ENCODE measurements at places on chromosomes 12 and 14. TPM values are rescaled to one million over a fixed set of nuclear protein-coding genes. Genes with fewer than 3 reads are reported as not detected.

DNA sequence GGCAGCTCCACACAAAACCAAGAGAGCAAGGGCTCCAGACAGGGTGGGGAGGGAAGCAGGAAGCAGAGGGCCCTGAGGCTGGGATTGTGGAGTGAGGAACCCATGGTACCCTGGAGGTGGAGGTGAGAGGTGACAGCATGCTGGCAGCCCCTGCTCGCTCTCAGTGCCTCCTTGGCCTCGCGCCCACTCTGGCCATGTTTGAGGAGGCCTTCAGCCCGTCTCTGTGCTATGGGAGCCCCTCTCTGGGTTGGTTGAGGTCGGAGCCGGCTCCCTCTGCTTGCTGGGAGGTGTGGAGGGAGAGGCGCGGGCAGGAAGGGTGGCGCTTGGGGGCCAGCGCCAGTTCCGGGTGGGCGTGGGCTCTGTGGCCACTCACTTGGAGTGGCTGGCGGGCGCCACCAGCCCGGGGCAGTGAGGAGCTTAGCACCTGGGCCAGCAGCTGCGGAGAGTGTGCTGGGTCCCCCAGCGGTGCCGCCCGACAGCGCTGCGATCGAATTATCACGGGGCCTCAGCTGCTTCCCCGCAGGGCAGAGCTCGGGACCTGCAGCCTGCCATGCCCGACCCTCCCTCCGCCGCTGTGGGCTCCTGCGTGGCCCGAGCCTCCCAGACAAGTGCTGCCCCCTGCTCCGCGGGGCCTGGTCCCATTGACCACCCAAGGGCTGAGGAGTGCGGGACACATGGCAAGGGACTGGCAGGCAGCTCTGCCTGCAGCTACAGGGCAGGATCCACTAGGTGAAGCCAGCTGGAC lies 196.0 kb downstream of the DACT1 start:
- DNase-seq, result no peak
- no peak overlapping the region for H3K27ac ChIP-seq
- peaks cover 6% of the 10 kb centered on the region for H3K4me1 ChIP-seq
- no peaks in the 10 kb centered on the region for H3K36me3 ChIP-seq

- H3K36me3 ChIP-seq, result no peaks in the 10 kb centered on the region
- H3K27ac ChIP-seq, result no peak overlapping the region
These were observed 12.7 kb upstream of the TBX3 start for GRCh38 chr12:114696443-114697242.

GRCh38 chr12:3185260-3185870 lies 108.2 kb downstream of the TSPAN9 start:
- H3K36me3 ChIP-seq, result no peaks in the 10 kb centered on the region
- H3K27ac ChIP-seq, result peak overlapping the region; percentile 53
- peaks cover 15% of the 10 kb centered on the region for H3K4me1 ChIP-seq

GRCh38 chr14:102096569-102097188 lies 9.8 kb upstream of the HSP90AA1 start:
- H3K4me3 ChIP-seq, result no peak overlapping the region
- H3K27ac ChIP-seq, result no peak overlapping the region
- peak; percentile 93 for DNase-seq
- peaks cover 10% of the 10 kb centered on the region for H3K4me1 ChIP-seq
- H3K36me3 ChIP-seq, result no peaks in the 10 kb centered on the region

GRCh38 chr12:112971248-112971647 lies 7.1 kb upstream of the OAS2 start:
- no peak overlapping the region for H3K27ac ChIP-seq
- H3K36me3 ChIP-seq, result no peaks in the 10 kb centered on the region
- no peak for DNase-seq
- H3K27me3 ChIP-seq, result peaks cover 5% of the 10 kb centered on the region

- no peak overlapping the region for H3K4me3 ChIP-seq
- no peaks in the 10 kb centered on the region for H3K27me3 ChIP-seq
- peaks cover 31% of the 10 kb centered on the region for H3K36me3 ChIP-seq
- no peak overlapping the region for H3K27ac ChIP-seq
These were observed 1.0 kb upstream of the GPX2 start for GRCh38 chr14:64943556-64943955.

DNA sequence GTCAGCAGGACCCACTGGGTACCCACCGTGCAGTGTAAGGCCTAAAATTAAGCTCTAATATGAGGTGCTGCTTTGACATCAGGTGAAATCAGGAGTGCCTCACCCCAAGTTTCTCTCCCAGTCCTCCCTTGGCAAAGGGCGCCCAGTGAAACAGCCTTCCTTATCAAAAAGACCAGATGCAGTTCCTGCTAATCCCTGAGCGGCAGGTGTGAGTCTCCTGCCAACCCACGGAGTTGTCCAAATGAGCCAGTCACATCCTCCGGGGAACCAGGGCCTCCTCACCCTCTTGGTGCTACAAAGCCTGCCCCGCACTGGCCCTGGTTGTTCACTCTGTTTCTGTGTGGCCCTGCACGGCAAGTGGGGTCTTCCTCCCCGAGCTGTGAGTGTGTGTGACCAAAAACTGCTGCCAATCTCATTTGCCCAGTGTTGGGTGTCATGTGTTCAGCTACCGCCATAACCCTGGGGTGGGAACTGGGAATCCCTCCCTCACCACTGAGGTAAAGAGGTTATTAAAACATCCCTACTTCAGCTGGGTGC lies 20.2 kb upstream of the P2RX4 start:
- H3K36me3 ChIP-seq, result no peaks in the 10 kb centered on the region
- H3K4me3 ChIP-seq, result no peak overlapping the region
- no peak for DNase-seq
- no peak overlapping the region for H3K27ac ChIP-seq
- H3K27me3 ChIP-seq, result peaks cover 2% of the 10 kb centered on the region

DNA sequence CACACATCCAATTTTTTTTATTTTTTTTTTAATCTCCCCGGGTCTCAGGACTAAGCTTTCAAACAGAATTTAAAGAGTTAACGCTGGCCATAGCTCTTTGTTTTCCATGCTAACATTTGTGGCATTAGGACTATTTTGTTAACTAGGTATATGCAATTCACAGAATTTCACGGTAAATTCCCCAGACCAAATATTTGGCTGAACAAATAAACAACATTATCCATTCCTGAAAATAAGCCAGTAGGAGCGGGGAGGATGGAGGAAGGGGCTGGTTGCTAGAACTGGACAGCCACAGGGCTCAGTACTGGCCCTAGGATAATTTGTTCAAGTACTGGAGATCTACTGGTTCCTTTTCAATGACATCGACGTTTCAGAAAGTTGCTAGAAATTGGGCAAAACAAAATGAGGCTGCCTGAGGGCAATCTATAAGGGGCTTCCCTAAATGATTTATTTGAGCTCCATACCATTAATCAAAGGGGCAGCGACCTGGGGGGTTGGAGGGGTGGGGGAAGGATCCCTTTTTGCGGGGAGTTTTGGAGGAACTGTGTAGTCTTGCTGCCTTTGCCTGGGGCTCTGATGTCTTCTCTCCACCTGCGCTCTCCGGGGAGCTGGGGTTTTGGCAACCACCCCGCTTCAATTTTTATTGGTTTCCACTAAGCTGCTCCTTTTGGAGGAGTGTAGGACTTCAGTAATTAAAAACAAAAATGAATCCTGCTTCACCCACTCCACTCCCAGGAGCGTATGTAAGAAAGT lies 9.0 kb downstream of the BMP4 start:
- H3K4me3 ChIP-seq, result no peak overlapping the region
- no peaks in the 10 kb centered on the region for H3K27me3 ChIP-seq
- H3K36me3 ChIP-seq, result no peaks in the 10 kb centered on the region
- DNase-seq, result no peak

DNA sequence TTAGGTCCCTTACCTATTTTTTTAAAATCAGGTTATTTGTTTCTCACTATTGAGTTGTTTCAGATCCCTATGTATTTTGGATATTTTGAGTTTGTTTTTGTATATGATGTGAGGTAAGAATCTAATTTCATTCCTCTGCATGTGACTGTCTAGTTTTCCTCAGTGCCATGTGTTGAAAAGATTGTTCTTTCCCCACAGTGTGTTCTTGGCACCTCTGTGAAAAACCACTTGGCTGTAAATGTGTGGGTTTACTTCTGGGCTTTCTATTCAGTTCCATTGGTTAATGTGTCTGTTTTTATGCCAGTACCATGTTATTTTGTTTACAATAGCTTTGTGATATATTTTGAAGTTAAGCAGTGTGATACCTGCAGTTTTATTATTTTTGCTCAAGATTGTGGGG lies 1516.4 kb downstream of the AACS start:
- no peak overlapping the region for H3K27ac ChIP-seq
- H3K4me1 ChIP-seq, result no peaks in the 10 kb centered on the region
- no peak for DNase-seq
- no peak overlapping the region for H3K4me3 ChIP-seq
- no peaks in the 10 kb centered on the region for H3K27me3 ChIP-seq

DNA sequence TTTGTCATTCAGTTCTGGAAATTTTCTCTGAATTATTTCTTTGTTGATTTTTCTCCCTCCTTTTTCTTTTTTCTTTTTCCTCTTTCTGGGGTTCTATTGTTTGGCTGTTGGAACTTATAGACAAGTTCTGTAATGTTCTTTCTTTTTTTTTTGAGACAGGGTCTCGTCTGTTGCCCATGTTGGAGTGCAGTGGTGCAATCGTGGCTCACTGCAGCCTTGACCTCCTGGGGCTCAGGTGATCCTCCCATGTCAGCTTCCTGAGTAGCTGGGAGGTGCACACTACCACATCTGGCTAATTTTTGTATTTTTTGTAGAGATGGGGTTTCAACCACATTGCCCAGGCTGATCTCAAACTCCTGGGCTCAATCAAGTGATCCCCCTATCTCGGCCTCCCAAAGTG lies 30.1 kb upstream of the TBC1D30 start:
- H3K27ac ChIP-seq, result no peak overlapping the region
- no peak overlapping the region for H3K4me3 ChIP-seq
- no peak for DNase-seq

DNA sequence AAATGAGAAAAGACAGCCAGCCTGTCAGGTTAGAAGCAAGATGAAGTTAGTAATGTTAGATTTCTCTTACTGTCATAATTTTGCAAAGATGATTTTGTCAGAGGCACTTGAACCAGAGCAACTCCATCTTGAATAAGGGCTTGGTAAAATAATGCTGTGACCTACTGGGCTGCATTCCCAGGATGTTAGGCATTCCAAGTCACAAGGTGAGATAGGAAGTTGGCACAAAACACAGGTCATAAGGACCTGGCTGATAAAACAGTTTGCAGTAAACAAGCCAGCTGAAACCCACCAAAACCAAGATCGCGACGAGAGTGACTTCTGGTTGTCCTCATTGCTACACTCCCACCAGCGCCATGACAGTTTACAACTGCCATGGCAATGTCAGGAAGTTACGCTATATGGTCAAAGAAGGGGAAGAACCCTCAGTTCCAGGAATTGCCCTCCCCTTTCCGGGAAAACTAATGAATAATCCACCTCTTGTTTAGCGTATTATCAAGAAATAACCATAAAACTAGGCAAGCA lies 1313.5 kb upstream of the TMEM132C start:
- no peaks in the 10 kb centered on the region for H3K36me3 ChIP-seq
- DNase-seq, result no peak
- H3K27ac ChIP-seq, result no peak overlapping the region
- no peak overlapping the region for H3K4me3 ChIP-seq
- H3K27me3 ChIP-seq, result no peaks in the 10 kb centered on the region
- H3K4me1 ChIP-seq, result no peaks in the 10 kb centered on the region

- H3K36me3 ChIP-seq, result no peaks in the 10 kb centered on the region
- no peak overlapping the region for H3K4me3 ChIP-seq
- no peaks in the 10 kb centered on the region for H3K4me1 ChIP-seq
These were observed 51.9 kb downstream of the CCDC91 start for GRCh38 chr12:28242129-28242495.

DNA sequence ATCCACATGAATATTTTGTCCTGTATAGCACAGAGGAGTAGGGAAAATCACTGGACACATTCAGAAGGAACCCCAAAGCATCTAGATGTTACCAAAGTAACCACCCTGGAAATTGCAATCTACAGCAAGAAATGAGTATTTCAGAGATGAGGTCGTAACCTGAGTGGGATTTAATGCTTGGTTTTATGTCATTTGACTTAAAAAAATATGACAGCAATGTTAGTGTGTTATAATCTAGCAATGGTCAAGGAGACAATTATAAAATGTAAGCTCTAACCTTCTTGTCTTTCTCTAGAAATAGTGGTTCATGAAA lies 256.6 kb downstream of the NAV3 start:
- no peaks in the 10 kb centered on the region for H3K36me3 ChIP-seq
- no peak overlapping the region for H3K27ac ChIP-seq
- H3K4me3 ChIP-seq, result no peak overlapping the region
- DNase-seq, result no peak
- H3K4me1 ChIP-seq, result no peaks in the 10 kb centered on the region

GRCh38 chr12:52741375-52742195 lies 35.6 kb downstream of the KRT76 start:
- H3K4me1 ChIP-seq, result no peaks in the 10 kb centered on the region
- no peaks in the 10 kb centered on the region for H3K27me3 ChIP-seq
- no peak overlapping the region for H3K4me3 ChIP-seq
- peak; percentile 66 for DNase-seq
- no peaks in the 10 kb centered on the region for H3K36me3 ChIP-seq

DNA sequence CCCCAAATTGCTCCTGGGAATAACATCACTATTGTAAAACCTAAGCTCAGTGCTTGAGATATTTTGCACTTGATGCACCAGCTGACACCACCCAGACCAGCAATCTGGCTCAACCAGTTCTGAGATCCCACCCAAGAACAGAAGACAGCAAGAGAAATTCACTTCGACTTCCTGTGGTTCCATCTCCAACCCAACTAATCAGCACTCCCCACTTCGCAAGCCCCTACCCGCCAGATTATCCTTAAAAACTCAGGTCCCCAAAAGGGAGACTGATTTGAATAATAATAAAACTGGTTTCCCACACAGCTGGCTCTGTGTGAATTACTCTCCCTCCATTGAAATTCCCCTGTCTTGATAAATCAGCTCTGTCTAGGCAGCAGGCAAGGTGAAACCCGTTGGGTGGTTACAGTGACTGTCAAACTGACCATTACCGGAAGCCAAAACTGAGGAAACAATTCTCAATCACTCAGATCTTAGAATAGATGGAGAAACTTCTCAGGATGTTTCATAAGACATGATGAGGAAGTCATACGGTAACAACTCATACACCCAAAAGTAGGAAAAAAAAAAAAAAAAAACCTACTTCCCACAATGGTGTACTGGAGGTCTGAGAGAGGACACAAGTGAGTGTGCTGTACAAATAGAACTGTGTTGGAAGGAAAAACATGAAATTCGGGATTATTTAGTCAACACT lies 92.4 kb downstream of the TMTC1 start:
- no peak overlapping the region for H3K4me3 ChIP-seq
- H3K27me3 ChIP-seq, result no peaks in the 10 kb centered on the region
- no peaks in the 10 kb centered on the region for H3K36me3 ChIP-seq
- no peak overlapping the region for H3K27ac ChIP-seq

GRCh38 chr12:126591533-126591932 lies 1526.3 kb downstream of the AACS start:
- no peak for DNase-seq
- no peaks in the 10 kb centered on the region for H3K36me3 ChIP-seq
- no peaks in the 10 kb centered on the region for H3K27me3 ChIP-seq
- H3K27ac ChIP-seq, result no peak overlapping the region
- H3K4me3 ChIP-seq, result no peak overlapping the region

- H3K36me3 ChIP-seq, result no peaks in the 10 kb centered on the region
- no peaks in the 10 kb centered on the region for H3K4me1 ChIP-seq
- H3K4me3 ChIP-seq, result no peak overlapping the region
- DNase-seq, result no peak
- H3K27ac ChIP-seq, result no peak overlapping the region
These were observed 50.3 kb downstream of the TSHR start for GRCh38 chr14:81005540-81006228.

- H3K27me3 ChIP-seq, result no peaks in the 10 kb centered on the region
- peak overlapping the region; percentile 85 for H3K4me3 ChIP-seq
- H3K27ac ChIP-seq, result peak overlapping the region; percentile 64
- H3K36me3 ChIP-seq, result no peaks in the 10 kb centered on the region
These were observed 565 bp downstream of the CCDC77 start for GRCh38 chr12:402029-402389.

Gene SLC38A6
- 5.2 TPM for total RNA-seq

Gene PRR4
- total RNA-seq, result 1.0 TPM

Gene PTGER2
- total RNA-seq, result 0.30 TPM

Gene CABP1
- total RNA-seq, result 4.8 TPM

Gene RPL6
- 889 TPM for total RNA-seq

Gene RASAL1
- total RNA-seq, result not detected

Gene ZC2HC1C
- 2.5 TPM for total RNA-seq

All from psoas muscle (tissue), 8 donors.